Left ventricle myocardium inferior (tissue), 1 donor: ENCODE measurements at places on chromosomes 5 and 9.

DNA sequence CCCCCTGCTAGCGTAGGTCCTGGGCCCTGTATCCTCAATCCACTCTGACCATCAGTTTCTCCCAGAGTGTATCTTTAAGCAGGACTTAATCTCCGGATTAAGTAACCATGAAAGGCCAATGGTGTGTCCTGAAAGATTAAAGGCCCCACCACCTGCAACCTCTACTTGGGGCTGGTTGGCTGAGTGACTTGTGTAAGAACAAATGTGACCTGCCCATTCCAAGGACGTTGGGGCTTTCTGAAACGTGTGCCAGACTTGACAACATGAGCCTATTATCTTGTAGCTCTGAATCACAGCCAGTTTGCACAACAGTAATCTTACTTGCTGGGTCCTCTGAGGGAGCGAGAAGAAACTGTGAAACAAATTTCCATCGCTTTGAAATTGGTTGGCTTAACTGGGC, 3.1 kb upstream of the PRELID2 start:
- no peak for DNase-seq

- DNase-seq, result no peak
Measured at GRCh38 chr9:114098021-114098935, 814 bp downstream of the KIF12 start.

DNA sequence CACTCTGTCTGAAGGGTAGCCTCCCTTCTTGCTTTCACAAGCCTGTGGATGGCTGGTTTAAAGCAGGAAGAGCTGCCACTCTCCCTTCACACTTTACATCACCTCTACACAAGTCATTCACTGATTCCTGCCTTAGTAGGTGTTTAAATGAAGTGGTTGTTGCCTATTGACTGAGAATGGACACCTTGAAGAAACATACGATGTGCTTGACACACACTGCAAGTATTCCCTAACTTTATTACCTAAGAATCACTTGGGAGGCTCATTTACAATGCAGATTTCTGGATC, 230.5 kb downstream of the PIK3R1 start:
- DNase-seq, result no peak

- no peak for DNase-seq
Measured at GRCh38 chr5:135493406-135494180, 41.4 kb upstream of the TIFAB start.

GRCh38 chr5:30607301-30607894, 586.1 kb upstream of the CDH6 start:
- DNase-seq, result no peak

DNA sequence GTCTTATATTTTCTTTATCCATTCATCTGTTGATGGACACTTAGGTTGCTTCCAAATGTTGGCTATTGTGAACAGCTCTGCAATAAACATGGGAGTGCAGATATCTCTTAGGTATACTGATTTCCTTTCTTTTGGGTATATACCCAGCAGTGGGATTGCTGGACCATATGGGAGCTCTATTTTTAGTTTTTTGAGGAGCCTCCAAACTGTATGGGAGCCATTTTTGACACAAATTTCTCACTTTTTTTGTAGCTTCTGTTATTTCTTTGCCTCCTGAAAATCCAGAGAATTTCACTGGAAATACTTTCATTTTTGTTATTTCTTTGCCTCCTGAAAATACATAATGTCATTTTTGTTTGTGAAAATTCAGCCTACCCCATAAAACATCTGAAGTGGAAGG, 15.0 kb upstream of the RANBP17 start:
- no peak for DNase-seq

- DNase-seq, result no peak
Measured at GRCh38 chr5:179696603-179697002, 2.2 kb upstream of the CANX start.

DNA sequence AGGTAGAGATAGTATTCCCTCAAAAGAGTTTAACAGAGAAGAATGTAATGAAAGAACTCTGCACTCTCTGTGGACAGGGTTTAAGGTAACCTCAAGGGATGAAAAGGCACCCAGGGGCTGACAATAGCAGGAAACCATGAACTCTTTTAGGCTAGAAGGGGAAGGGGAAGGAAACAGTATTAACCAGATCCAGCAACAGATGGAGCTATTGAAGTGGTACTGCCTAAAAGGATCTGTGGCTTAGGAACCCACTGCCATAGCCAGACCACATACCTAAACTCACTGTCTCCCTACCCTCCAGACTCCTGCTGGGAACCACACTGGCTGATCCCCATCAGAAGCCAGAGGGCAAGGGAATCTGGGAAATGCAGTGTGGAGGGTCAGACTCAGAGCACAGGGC, 35.5 kb downstream of the PLGRKT start:
- no peak for DNase-seq

DNA sequence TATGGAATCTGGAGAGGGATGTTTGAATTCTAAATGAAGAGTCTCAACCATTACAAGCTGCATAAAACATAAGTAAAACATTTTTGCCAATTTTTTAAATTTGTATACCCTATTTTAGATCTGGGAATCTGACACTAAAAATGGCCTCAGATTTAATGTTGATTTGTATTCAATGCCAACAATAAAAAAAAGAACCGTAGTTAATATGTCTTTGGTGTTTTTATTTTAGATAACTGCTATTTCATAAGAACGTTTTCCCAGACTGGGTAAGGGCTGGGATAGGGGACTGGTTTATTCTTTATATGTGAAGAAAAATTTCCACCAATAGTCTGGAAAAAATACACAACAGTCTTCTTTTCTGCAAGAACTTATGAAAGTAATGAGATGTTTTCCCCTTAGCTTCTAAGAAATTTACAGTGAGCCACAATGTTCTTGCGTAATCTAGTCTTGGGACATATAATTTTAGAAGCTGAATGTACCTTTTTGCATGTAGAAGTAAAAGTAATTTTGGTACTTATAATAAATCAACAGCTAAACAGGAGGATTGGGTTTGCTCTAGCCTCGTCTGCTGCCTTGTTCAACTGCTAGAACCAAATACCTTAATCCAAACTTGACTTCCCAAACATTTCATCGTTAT, 244.6 kb upstream of the EFNA5 start:
- no peak for DNase-seq

DNA sequence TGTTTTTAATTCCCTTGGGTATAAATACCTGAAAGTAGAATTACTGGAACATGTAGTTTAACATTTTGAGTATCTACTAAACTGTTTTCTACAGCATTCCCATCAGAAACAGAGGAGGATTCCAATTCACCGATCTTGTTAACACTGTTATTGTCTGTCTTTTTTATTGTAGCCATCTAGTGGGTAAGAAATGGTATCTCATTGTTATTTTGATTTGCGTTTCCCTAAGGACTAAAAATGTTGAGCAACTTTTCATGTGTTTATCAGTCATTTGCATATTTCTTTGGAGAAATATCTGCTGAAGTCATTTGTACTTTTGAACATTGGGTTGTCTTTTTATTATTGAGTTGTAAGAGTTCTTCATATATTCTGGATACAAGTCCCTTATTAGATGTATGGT, 135.2 kb upstream of the NFIL3 start:
- no peak for DNase-seq

- DNase-seq, result no peak
Measured at GRCh38 chr9:17870722-17871121, 291.9 kb downstream of the SH3GL2 start.
